Spinal cord (tissue), 10 donors: ENCODE measurements at places on chromosomes 7 and 10.
A peak's percentile ranks its signal among the peaks of the same experiment; 100 is the strongest.

GRCh38 chr7:158453663-158454062 lies 134.0 kb downstream of the PTPRN2 start:
- DNase-seq = peak; percentile 54

DNA sequence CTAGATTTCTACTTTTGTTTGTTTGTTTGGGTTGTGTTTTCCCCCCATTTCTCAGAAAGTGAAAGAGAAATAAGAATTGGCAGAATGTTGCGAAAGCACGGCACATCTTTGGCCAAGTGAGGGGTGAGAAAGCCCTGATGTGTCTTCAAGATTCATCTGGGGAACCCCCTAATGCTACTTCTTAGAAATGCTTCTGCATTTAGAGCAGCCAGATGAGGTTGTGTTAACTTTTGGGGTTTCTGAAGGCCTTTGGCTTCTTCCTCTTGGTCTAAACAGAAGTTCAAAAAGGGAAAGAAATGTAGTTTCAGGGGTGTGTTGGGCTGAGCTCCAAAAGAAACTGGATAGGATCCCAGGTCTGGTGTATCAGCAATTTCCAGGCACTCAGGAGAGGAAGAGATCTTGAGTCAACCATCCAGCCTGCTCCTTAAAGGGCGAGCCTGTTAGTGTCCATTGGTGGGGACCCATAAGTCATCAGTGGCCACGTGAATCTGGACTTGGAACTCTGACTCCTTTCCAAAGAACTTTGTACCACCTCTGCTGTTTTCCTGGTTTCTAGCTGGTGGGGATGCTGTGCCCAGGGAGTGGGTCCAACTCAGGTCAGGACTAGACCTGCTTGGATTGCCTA lies 6.5 kb downstream of the DUSP5 start:
- no peak for DNase-seq

DNA sequence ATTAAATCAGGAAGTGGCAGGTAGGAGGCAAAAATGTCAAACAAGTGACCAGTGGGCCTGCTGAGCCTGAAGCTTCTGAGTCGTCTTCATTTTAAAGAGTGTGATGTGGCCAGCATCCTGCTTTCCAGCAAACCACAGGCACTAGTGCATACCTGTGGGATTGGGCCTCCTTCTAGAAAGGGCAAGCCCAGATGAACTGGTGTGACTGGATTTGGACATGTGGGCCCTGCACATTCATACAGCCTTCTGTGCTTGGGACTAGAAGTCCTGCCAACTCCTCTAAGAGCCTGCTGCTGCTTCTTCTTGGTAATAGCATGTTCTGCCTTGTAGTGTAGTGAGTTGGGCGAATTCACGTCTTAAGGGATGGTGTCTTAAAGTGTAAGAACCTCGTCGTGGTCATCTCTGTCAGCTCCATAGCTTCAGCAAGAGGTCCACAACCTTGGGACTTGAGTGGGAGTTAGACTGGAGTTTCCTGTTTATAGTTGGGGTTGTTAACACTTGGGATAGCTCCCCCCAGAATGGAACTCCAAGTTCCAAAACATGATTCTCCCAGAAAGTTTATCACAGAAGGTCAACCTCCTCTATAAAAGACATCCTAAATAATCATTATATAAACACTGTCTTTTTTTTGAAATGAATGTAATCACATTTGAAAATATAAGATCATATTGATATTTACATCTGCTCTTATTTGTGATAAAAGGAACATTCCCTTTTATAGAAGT lies 11.2 kb downstream of the BMPER start:
- no peak for DNase-seq

- DNase-seq = no peak
Observed at GRCh38 chr7:34044734-34045353, 139.5 kb downstream of the BMPER start.

DNA sequence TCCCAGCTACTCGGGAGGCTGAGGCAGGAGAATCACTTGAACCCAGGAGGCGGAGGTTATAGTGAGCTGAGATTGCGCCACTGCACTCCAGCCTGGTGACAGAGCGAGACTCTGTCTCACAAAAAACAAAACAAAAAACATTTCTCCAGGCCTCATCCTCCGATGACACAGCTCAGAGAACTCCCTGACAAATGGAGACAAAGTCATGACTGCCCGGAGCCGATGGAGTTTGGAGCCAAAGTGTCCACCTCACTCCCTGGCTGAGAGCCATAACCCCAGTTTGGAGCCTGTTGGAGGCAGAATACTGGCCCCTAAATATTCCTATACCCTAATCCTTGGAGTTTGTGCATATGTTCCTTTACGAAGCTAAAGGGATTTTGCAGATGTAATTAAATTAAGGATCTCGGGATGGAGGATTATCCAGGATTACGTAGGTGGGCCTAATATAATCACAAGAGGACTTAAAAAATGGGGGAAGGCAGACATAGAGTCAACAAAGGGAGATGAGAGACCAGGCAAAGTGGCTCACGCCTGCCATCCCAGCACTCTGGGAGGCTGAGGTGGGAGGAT lies 22.7 kb downstream of the SSC4D start:
- DNase-seq = no peak

DNA sequence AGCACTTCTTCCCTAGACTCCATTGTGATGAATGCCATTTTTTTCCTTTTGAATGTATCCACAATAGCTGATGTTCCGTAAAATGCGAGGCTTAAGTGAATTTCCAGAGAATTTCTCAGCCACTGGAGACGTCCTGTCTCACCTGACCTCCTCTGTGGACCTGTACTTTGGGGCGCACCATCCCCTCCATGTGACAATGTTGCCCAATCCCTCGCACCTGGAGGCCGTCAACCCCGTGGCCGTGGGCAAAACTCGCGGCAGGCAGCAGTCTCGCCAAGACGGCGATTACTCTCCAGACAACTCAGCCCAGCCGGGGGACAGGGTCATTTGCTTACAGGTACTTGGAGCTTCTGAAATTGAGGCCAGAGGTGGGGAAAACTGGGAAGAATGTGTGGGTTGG lies 20.2 kb downstream of the DHTKD1 start:
- DNase-seq = no peak

- no peak for DNase-seq
Observed at GRCh38 chr7:46524350-46524749, 603.3 kb upstream of the IGFBP3 start.

DNA sequence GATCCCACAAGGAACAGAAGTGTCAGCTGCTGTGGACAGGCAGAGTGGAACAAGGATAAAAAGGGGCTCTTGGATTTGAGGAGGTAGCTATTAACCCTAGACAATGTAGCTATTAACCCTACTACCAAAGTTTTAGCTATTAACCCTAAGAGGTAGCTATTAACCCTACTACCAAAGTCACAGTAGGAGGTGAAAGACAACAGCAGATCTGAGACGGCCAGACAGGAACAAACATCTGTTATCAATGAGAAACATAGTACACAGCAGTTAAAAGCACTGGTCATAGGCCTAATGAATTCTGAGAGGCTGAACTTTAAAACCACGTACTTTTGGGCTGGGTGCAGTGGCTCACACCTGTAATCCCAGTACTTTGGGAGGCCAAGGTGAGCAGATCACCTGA lies 11.9 kb downstream of the ERCC6 start:
- DNase-seq = no peak

DNA sequence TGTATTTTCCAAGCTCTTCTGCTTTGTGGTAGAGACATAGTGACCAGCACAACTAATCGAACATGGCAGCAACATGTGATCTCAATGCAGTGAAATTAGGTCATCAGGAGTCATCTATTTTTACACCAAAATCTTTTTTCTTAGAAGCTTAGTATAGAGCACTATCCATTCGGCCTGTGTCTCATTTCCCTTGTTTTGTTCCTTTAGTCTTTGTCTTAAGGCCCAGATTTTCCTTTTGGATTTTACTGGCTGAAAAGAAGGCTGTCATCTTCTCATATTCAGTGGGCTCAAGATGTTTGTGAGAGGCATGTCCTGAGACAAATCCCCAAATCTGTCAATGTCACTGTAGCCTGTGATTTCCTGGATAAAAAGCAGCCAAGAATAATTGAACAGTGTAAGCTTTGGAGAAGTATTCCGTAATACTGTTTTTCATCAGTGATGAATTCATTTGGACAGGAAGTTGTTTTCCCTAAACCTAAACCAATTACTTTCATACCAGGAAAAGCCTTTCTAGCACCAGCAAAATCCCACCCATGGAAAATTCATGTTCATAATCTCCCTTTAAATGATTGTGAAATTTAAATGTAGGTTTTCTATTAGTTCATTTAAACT lies 55.2 kb downstream of the MAGI2 start:
- DNase-seq = no peak

DNA sequence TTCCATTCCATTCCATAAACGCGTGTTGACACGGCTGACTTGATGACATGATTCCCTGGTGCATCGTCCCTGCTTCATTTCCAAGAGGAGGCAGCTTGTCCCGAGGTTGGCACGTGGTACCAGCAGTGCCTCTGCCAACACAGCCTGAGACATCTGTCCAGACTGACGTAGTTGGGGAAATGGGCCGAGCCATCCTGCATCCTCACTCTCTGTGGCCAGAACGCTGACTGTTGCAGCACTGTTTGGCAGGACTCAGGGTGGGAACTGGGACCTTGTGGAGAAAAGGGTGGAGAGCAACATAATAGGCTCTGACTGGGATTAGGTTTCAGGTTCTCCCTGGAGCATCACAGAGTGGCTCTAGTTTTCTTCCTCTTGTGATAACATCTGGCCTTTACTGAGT lies 118.6 kb upstream of the BTBD16 start:
- no peak for DNase-seq

GRCh38 chr7:141161550-141162535 lies 88.0 kb downstream of the TMEM178B start:
- DNase-seq = peak; percentile 68

DNA sequence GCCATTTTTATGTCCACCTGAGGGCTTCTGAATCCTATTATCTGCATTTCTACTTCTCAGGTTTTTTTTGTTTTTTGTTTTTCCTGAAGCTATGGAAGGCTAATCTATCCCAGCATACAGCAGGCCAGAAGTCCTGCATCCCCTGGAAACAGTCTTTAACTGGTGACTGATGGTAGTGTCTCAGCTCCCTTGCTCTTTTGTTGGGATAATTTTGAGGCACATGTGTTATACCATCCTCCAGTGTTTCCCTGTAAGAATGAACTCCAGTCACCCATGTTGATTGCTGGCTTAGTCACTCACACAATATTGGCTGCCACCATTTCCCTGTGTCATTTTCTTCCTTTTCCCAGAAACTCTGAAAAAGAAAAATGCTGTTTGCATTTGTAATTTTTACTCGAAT lies 1094.0 kb upstream of the LRRN3 start:
- DNase-seq = no peak

DNA sequence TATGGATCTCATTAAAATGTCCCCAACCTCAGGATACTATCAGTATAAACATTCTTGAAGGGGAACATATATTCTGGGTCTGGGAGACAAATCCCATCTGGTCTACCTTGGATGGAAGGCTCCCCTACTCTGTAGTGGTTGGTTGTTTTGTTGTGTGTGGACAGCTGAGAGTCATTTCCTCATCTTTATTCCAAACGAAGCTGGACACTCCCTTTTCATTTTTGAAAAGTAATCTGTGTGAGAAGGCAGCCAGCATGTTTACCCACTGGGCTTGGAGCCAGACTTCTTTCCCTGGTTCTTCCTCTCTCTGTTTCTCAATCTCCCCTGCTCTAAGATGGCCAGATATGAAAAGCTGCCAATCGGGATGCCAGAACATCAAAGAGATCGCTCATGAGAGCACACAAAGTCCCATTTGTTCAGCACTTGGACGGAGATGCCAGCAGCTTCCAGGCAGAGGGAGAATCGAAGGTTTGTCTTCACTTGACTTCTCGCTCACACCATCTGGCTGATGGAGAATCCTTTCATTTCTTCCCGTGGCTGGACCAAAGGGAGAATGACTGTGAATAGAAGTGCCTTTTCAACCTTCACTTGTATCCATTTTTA lies 108.1 kb upstream of the AGR3 start:
- peak; percentile 91 for DNase-seq

GRCh38 chr7:19899529-19899928 lies 126.1 kb upstream of the TMEM196 start:
- DNase-seq = no peak

DNA sequence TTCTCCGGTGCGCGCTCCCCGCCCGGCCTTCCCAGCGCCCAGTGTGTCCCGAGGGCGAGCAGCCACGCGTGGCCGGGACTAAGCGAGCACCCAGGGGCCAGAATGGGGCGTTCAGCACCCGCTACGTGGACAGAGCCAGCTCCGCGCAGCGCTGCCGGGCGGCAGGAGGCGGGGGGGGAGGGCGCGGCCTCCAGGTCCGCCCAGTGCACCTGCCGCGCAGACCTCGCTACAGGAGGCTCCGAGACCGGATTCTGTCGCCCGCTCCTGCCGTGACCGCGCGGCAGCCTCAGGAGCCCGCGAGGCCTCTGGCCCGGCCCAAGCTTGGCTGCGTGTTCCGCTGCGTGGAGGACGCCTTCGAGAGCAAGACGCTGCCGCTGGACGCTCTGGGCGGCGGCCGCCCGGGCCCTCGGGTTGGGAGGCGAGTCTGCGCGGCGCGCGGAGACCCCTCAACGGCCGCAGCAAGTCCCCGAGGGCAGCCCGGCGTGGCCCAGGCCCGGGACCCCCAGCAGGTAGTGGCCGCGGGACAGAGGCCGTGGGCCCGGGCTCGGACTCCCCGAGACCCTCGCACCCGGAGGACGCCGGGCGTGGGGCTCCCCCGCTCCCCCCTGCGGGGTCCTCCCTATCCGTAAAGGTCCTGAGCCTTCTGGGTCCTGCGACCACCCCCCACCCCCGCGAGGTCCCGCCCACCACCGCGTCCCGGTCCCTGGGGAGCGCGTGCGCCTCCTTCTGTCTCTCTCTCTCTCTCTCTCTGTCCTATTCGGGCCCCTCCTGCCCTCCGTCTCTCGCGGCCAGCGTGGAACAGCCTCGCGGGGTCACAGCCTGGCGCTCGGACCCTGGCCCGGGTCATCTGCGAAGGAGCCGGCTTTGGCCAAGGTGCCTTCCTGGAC lies 904 bp upstream of the DPYSL4 start:
- DNase-seq = no peak

- no peak for DNase-seq
Observed at GRCh38 chr7:156932006-156932405, 17.5 kb upstream of the NOM1 start.

GRCh38 chr7:106085015-106085414 lies 27.1 kb downstream of the SYPL1 start:
- DNase-seq = no peak

- DNase-seq = no peak
Observed at GRCh38 chr10:3758491-3758970, 26.5 kb downstream of the KLF6 start.
